ENCODE measurements at places on chromosomes 1 and 21.

- no peak overlapping the region for H3K27ac ChIP-seq
- no peak for DNase-seq
- no peaks in the 10 kb centered on the region for H3K4me1 ChIP-seq
- H3K4me3 ChIP-seq, result no peak overlapping the region
- no peaks in the 10 kb centered on the region for H3K27me3 ChIP-seq
Measured at GRCh38 chr1:185716095-185716494, 18.1 kb upstream of the HMCN1 start.

GRCh38 chr1:101295209-101295608, 58.4 kb downstream of the S1PR1 start:
- no peaks in the 10 kb centered on the region for H3K36me3 ChIP-seq
- H3K27ac ChIP-seq, result no peak overlapping the region
- no peak overlapping the region for H3K4me3 ChIP-seq
- DNase-seq, result peak; percentile 24

DNA sequence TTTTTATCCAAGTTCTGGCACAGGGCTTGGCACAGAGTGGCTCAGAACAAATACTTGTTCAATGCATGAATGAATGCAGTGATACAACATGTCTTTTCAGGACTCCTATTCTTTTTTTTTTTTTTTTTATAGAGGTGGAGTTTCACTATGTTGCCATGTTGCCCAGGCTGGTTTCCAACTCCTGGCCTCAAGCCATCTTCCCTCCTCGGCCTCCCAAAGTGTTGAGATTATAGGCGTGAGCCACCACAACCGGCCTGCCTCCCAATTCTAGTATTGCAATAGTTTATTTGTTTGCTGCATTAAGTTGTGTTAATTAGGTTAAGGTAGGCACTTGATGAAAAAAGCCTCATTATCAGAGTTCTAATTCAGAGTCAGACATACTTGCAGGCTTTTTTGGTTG, 17.9 kb downstream of the UBE4B start:
- H3K27ac ChIP-seq, result no peak overlapping the region
- no peaks in the 10 kb centered on the region for H3K27me3 ChIP-seq
- no peaks in the 10 kb centered on the region for H3K4me1 ChIP-seq
- no peak for DNase-seq
- no peaks in the 10 kb centered on the region for H3K36me3 ChIP-seq

DNA sequence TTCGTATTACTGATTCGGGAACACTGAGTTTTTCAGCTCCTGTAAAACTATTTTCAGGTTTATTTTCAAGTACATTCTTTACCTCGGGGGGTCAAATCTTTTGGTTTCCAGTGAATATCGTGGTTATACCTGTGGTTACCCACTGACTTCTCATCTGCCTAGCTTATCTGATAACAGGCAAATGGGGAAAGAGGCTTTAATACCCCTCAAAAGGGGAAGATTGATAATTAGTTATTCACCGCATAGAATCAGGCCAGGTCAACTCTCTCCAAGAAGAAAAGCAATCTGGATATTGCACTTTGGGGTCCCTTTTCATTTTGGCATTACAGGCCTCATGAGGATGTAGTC, 23.0 kb downstream of the RUNX1 start:
- H3K4me1 ChIP-seq, result no peaks in the 10 kb centered on the region
- H3K27ac ChIP-seq, result no peak overlapping the region
- peaks cover 19% of the 10 kb centered on the region for H3K36me3 ChIP-seq
- DNase-seq, result no peak
- H3K27me3 ChIP-seq, result no peaks in the 10 kb centered on the region

DNA sequence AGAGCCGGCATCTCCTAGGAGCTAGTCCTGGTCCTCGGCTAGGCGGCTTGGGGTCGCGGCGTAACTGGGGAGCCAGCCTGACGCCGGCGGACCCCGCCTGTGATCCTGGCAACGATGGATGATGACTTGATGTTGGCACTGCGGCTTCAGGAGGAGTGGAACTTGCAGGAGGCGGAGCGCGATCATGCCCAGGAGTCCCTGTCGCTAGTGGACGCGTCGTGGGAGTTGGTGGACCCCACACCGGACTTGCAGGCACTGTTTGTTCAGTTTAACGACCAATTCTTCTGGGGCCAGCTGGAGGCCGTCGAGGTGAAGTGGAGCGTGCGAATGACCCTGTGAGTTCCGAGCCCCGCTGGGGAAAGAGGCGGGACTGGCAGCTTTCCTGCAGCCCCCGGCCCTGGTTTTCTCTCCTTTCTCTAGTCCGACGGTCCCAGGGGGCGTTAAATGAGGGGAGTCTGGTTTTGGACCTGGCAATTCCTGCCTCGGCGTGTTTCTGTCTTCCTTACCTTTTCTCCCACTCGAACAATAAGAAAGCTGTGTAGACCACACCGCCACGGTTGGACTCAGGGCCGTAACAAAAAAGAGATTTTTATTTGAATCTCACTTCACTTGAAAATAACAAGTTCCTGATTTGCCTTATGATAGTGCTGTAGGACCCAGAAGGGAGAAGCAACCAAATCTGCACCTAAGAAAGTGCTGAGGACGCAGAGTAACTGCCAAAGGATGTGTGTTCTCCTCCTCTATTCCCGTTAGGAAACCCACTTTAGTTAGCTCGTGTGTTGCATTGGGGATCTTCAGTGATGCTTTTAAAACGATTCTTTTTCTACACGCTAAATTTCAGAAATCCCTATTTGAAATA, at the start of gene SPRTN:
TSS of gene SPRTN (plus strand) at position 24 of the 859 bp plus-strand sequence. CDS start at position 115, 91 bp downstream.
- H3K4me1 ChIP-seq, result peaks cover 43% of the 10 kb centered on the region
- H3K4me3 ChIP-seq, result peak within 1 kb of the TSS; percentile 72
- H3K27ac ChIP-seq, result peak within 1 kb of the TSS; percentile 89
- DNase-seq, result no peak
- H3K36me3 ChIP-seq, result peaks cover 26% of the 10 kb centered on the region
- H3K27me3 ChIP-seq, result no peaks in the 10 kb centered on the region

GRCh38 chr1:201283836-201284553, 689 bp downstream of the PKP1 start:
- no peaks in the 10 kb centered on the region for H3K36me3 ChIP-seq
- no peaks in the 10 kb centered on the region for H3K27me3 ChIP-seq
- peaks cover 19% of the 10 kb centered on the region for H3K4me1 ChIP-seq
- no peak overlapping the region for H3K27ac ChIP-seq
- DNase-seq, result no peak
- H3K4me3 ChIP-seq, result no peak overlapping the region

DNA sequence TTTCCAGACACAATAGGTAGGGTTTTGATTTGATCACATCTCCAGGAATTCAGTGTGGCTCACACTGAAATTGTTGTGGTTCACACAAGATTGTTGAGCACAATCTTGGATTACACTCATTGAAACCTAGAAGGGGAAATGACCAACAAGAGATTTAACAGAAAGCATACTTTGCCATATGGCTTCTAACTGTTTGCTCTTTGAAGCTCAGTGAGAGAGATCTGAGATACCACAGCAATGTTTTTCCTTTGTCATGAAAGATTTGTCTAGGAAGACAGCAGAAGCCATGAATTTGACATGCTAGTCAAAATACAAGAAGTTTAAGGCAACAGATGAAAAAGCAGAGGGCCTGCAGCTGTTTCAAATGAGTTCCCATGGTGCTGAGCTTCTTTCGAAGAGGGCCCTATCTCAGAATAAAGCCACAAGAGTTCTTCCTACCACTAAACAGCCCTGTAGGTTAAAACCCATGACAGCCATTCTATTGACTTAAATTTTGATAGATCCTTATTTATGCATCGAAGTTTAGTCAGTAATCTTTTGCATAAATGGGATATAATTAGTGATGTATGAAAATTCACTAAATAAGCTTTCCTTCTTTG, 650.4 kb downstream of the LTN1 start:
- no peak overlapping the region for H3K27ac ChIP-seq
- no peak for DNase-seq
- H3K4me1 ChIP-seq, result no peaks in the 10 kb centered on the region
- no peak overlapping the region for H3K4me3 ChIP-seq

DNA sequence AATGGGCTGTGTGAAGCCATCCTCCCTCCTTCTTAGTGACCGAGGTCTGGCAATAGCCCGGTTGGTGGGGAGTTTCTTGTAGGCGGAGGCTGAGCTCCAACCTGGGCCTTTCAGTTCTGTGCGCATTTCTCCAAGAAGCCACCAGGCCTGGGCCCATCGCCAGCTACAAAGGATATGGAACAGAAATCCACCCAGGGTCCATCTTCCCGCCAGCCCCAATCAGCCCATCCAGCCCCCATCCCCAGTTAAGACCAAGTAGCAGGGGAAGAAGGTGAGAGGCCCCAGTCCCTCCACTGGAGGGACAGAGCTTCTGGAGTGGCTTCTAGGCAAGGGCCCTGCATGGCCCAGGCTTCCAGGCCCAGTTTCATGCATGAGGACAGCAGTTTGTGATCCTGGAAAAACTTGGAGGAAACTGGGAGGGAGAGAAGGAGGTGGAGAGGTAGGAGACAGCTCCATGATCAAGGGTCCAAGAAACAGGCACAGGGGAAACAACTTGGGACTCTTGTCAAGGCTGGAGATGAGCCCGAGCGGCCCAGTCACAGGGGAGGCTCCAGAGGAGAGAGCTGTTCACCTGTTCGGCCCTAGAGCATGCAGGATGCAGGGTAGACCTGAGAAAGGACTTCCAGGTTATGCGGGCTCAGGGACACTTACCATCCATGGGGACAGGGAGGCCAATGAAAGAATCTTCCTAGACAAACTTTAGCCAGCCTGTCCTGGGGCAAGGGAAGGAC, 261.2 kb downstream of the PTPRU start:
- no peak for DNase-seq
- no peaks in the 10 kb centered on the region for H3K4me1 ChIP-seq
- H3K4me3 ChIP-seq, result no peak overlapping the region

DNA sequence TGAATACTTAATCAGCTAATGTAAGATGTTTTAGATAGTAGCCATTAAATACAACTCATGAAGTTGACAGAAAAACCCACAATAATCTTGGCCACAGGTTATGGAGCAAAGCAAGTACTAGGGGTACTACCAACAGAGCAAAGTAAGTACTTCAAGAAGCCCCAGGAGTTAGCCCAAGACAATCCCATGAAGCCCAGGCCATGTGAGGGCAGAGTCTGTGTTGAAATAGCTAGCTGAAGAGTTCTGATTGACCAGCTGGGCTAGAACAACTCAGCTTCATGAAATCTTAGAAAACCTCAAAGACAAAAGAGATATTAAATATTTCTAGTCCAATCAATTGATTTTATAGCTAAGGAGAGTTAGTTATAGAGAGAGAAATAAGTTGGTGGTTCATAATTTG, 212.9 kb upstream of the HOOK1 start:
- peaks cover under 1% of the 10 kb centered on the region for H3K4me1 ChIP-seq
- no peaks in the 10 kb centered on the region for H3K27me3 ChIP-seq
- no peak for DNase-seq
- H3K36me3 ChIP-seq, result no peaks in the 10 kb centered on the region

DNA sequence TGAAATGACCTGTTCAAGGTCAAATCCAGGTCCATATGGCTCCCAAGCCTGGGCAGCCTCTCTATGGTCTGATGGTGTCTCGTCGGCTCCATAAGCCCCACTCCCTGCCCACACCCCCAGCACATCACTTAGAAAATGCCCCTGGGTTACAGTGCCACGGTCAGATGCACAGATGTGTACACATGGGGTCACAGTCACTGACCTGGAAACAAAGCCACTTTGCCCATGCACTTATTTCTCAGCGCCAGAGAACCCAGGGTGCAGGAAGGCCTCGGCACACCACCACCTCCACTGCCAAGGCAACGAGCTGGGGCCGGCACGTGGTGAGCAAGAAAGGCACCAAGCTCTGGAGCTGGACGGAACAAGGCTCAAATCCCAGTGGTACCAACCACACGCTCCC, 24.7 kb downstream of the IFFO2 start:
- no peak for DNase-seq
- no peak overlapping the region for H3K27ac ChIP-seq
- peaks cover 51% of the 10 kb centered on the region for H3K4me1 ChIP-seq
- no peaks in the 10 kb centered on the region for H3K36me3 ChIP-seq
- H3K4me3 ChIP-seq, result no peak overlapping the region

- H3K36me3 ChIP-seq, result no peaks in the 10 kb centered on the region
- no peak overlapping the region for H3K4me3 ChIP-seq
- DNase-seq, result no peak
Measured at GRCh38 chr1:81144240-81144825, 656.4 kb upstream of the ADGRL2 start.

GRCh38 chr1:5928714-5929400, 63.4 kb downstream of the NPHP4 start:
- no peak overlapping the region for H3K27ac ChIP-seq
- H3K36me3 ChIP-seq, result no peaks in the 10 kb centered on the region
- no peaks in the 10 kb centered on the region for H3K4me1 ChIP-seq
- no peak for DNase-seq
- no peaks in the 10 kb centered on the region for H3K27me3 ChIP-seq

DNA sequence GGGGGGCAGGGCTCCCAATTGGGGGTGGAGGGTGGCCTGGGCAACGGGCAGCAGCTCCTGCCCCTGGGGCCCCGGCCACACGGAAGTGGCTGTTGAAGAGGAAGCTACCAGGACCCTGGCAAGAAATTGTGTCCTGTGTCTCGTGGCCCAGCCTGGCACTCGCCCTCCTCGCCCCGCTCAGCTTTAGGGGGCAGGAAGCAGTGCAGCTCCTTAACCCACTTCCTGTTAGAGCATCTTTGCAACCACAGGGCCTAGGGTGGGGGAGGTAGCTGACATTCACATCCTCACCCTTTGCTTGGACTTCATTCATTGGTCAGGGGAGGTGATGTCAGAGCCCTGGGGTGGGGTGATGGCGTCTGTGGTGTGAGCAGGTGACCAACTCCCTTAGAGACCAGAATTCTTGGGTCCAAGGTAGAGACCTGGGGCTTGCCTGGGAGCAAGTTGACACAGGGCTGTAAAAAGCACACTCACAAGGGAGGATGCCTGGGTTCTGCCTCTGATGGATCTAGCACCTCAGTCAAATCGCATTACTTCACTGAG, at the start of gene ARHGAP30:
TSS of gene ARHGAP30 (minus strand) at position 161 of the 540 bp plus-strand sequence. CDS start 267 bp downstream, outside the sequence.
- no peak within 1 kb of the TSS for H3K4me3 ChIP-seq
- no peak for DNase-seq
- no peak within 1 kb of the TSS for H3K27ac ChIP-seq
- no peaks in the 10 kb centered on the region for H3K4me1 ChIP-seq
- no peaks in the 10 kb centered on the region for H3K36me3 ChIP-seq

DNA sequence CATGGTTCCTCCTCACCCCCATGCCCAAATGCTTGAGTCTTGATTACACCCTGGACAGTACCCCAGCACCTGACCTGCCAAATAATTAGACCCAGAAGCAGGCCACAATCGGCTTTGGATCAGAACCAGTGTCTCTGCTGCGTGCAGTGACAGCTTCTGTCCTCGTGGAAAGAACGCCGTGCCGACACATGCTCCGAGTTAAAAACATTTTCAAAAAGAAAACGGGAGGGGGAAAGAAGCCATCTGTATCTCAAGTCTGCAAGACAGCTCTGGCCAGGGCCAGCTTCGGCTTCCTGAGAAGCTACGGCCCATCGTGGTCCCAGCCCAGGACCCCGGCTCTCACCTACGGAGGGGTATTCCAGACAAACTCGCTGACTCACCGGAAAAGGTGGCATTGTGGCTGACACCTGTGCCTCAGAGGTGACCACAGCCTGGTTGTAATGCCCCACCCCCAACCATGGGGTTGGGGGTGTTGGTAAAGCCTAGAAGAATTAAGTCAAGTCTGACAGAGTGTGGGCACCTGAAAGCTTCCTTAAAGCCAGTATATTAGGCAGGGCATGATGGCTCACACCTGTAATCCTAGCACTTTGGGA, 25.8 kb downstream of the SSBP3 start:
- H3K4me3 ChIP-seq, result no peak overlapping the region
- H3K36me3 ChIP-seq, result no peaks in the 10 kb centered on the region
- no peak overlapping the region for H3K27ac ChIP-seq
- no peak for DNase-seq
- peaks cover 10% of the 10 kb centered on the region for H3K4me1 ChIP-seq
- H3K27me3 ChIP-seq, result no peaks in the 10 kb centered on the region

- H3K4me3 ChIP-seq, result no peak overlapping the region
- DNase-seq, result no peak
- no peaks in the 10 kb centered on the region for H3K27me3 ChIP-seq
- H3K27ac ChIP-seq, result no peak overlapping the region
- H3K36me3 ChIP-seq, result no peaks in the 10 kb centered on the region
Measured at GRCh38 chr1:11839727-11840705, 7.6 kb downstream of the NPPA start.

All from PC-9 (cell line).